Cardiac septum (tissue), 1 donor: ENCODE measurements at places on chromosomes 13 and 19. TPM values are rescaled to one million over a fixed set of nuclear protein-coding genes. Genes with fewer than 3 reads are reported as not detected.
A peak's percentile ranks its signal among the peaks of the same experiment; 100 is the strongest.

Gene ZNF790
- total RNA-seq: 7.8 TPM

GRCh38 chr13:113110852-113111315 lies 5.3 kb downstream of the F7 start:
- DNase-seq: peak; percentile 49

Gene TEX26
- not detected for total RNA-seq

- DNase-seq: no peak
Measured at GRCh38 chr13:31476266-31476665, 263.1 kb upstream of the RXFP2 start.

Gene UBE2M
- total RNA-seq: 111 TPM

Gene ZNF66
- total RNA-seq: 0.81 TPM

DNA sequence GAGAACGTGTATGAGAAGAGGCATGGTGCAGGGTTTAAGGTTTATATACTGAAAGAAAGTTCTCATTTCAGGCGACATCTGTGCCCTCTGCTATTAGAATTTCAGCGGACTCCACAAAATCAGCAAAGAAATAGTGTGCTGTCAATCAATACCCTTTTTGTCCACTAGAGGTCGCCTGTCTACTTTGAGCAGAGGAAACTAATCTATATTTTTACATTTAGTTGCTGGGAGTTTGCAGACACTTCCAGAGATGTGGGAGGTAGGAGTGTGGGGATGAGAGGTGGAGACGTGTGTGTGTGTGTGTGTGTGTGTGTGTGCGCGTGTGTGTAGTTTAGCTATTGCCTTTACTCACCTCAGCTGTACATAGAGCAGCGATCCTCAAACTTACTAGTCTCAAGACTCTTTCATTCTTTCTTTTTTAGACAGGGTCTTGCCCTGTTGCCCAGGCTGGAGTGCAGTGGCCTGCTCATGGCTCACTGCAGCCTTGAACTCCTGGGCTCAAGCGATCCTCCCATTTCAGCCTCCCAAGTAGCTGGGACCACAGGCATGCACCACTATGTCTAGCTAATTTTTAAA lies 9.7 kb downstream of the INAFM1 start:
- DNase-seq: no peak

DNA sequence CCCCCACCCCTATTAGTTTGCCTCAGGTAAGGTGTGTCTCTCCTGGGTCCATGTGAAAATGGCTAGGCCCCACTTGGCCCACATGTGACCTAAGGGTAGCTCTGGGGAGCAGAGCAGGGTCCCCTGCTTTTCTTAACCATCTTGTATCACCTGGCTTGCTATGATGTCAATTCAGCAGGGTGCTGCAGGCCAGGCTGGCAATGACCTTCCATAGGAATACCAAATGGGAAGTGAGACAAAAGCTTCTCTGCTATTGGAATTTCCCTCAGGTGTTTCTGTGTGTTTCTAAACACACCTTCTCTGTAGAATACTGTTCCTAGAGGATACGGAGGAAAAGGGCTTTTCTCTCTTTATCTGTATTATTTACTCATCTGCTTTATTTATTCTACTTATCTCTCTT lies 35.7 kb upstream of the DACH1 start:
- DNase-seq: no peak

Gene RGCC
- 41.4 TPM for total RNA-seq

DNA sequence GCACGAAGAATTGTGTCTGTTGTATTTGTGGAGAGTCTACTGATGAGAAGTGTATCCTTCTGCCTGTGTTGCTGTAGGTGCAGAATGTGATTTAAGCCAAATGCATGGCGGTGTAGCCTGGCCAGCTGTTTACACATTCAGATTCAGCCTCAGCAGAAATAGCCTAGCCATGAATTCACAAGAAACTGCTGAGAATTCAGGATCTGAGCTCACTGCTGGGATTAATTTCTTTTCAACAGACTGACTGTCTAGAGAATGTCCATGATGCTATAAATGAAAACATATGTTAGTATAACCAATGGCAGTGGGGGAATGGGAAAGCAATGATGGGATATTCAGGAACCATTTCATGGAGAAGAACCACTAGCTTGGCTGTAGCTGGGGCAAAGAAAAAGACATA lies 77.4 kb upstream of the RNF113B start:
- DNase-seq: no peak

DNA sequence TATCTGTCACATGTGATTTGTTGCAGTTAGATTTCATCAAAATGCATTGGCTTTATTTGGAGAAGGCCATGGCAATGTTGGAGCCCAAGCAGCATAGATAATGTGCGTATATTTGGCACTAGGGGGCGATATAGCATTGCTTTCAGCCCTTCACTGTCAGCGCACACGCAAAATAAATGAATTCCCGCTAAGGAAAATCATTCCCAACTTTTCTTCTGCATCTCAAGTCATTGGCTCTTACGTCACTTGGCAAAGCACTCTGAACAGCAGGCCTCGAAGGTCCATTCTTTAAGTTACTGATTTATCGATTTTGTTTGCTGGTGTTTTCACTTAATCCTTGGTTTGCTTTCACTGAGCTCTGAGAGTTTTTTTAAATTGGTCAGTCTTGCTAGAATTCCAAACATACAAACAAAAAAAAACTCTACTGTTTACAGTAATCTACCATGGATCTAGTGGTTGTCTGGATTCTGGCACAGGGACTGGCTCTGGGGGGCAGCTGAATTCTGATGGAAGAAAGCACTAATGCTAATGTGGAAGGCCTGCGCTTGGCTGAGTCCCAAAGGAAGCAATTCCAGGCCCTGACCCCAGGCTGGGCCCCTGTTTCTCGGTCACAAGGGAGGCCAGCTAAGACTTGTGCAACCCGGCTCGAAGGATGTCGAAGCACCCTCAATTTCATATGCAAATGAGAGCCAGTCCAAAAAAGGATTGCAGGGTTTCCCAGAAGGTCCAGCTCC lies 97.7 kb upstream of the IPO5 start:
- no peak for DNase-seq

- DNase-seq: no peak
Measured at GRCh38 chr19:31715249-31715945, 366.2 kb upstream of the TSHZ3 start.
